ENCODE measurements at places on chromosomes 7 and 10. TPM values are rescaled to one million over a fixed set of nuclear protein-coding genes. Genes with fewer than 3 reads are reported as not detected.

DNA sequence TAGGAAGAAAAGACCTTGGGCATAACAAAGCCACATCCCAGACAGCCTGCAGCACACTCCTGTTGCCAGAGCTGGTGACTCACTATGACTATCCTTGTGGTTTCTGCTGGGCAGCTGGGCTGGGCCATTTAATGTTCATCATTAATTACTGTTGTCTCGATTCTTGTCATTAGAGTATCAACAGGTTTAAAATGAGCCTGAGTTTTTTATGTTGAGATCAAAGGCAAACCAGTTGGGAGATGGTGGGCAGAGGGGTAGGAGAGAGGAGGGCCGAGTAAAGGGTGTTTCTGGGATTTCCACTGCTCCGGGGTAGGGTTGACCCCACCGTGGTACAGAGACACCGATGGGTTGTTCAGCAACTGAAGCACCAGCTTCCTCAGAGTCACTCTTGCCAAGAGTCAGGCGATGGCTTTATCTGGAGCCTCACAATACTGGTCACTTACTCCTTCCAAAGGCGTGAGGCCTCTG lies 128.7 kb upstream of the LYZL1 start:
- no peak for DNase-seq

DNA sequence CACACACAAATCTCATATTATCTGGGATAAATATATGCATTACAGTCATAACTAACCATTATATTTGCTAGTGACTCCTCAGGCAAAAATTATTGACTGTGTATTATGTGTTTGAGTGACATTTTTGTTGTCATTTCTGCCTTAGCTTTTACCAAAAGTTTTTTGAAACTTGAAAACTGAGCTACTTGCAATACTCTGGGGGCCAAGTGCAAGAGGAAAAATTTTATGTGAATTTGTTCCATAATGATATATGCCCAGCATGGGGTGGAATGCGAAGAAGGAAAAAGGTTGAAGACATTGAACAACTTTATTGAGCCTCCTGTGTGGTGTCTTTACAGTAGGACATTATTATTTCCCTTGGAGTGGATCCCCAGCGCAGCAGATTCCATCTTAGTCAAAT lies 176.8 kb upstream of the FERD3L start:
- DNase-seq: no peak

Gene ZNF107
- 10.2 TPM for total RNA-seq

DNA sequence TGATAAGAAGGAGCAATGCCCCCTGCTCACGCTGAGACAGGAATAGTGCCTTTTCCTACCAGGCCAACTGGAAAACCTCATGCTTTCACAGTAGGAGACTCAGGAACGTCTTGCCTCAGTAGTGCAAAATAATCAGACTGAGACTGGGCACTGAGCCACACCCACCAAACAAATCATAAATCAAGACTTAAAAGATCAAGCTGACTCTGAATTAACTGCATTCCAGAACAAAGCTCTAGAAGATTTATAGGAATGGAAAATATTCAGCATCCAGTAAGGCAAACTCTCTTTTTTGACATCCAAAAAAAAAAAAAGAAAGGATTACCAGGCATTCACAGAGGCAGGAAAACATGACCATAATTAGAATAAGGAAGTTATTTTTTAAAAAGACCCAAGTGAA lies 30.5 kb upstream of the SLC18A3 start:
- DNase-seq: no peak

Gene C10orf67
- 0.42 TPM for total RNA-seq

GRCh38 chr10:77771851-77772250 lies 134.2 kb upstream of the KCNMA1 start:
- no peak for DNase-seq

DNA sequence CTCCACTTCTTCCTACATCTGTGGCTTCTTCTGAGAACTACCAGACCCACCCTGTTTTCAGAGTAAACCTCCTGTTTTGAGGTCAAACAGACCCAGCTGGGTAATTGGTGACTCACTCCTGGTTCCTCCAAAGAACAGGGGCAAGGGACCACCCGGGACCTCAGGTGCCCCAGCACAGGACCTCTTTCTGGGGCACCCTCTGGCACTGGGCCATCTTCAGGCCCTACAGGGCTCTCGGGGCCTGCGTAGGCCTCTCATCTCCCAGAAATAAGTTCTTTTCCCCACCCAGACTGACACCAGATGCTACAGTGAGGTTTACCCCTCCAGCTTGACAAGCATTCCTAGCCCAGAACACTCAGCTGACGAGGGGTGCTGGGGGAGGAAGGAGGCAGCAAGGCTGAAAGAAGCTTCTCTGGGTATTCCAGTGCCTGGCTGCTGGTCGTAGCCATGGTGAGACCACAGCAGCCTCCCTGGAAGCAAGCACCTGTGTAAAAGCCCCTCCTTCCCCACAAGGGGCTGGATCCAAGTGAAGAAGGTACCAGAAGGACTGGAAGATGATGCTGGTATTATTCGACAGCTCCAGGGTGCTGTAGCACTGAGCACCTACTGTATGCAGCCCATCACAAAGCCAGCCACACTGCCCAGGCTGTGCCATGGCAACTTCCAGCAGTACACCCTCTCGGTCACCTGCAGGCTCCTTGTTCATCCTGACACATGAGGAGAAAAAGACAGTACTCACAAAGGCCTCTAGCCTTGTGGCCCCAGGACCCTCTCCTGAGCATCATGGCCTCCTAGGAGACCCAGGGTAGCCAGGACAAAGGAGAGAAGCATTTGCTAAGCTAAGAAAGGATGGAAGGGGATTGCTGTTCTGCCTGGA lies 47.4 kb downstream of the ALOX5 start:
- DNase-seq: peak; percentile 35

DNA sequence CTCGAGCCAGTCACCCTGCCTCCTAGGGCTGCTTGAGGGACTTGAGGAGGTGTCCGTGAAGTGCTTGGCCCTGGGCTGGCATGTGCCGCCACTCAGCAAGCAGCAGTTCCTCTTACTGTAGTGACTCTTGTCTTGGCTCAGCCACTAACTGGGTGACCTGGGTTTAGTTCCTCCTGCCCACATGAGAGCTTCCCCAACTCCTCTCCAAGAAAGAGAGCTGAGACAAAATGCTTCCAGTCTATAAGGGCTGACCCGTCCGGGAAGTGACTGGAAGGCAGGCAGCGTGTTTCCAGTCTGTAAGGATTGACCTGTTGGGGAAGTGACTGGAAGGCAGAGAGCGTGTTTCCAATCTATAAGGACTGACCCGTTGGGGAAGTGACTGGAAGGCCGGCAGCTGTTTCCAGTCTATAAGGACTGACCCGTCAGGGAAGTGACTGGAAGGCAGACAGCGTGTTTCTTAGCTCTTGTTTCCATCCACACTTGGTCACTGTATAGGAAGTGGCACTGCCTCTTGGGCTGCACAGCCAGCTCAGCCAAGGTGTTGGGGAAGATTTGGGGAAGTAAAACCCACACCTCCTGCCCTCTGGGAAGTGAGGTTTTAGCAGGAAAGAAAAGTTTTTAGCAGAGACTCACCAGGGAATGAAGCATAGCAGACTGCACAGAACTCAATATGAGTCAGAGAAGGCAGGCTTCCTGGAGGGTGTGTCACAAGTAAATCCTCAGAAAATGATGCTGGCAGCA lies 53.3 kb upstream of the PPIF start:
- DNase-seq: no peak

Gene RPEL1
- total RNA-seq: 0.18 TPM

Gene MMP21
- total RNA-seq: not detected

DNA sequence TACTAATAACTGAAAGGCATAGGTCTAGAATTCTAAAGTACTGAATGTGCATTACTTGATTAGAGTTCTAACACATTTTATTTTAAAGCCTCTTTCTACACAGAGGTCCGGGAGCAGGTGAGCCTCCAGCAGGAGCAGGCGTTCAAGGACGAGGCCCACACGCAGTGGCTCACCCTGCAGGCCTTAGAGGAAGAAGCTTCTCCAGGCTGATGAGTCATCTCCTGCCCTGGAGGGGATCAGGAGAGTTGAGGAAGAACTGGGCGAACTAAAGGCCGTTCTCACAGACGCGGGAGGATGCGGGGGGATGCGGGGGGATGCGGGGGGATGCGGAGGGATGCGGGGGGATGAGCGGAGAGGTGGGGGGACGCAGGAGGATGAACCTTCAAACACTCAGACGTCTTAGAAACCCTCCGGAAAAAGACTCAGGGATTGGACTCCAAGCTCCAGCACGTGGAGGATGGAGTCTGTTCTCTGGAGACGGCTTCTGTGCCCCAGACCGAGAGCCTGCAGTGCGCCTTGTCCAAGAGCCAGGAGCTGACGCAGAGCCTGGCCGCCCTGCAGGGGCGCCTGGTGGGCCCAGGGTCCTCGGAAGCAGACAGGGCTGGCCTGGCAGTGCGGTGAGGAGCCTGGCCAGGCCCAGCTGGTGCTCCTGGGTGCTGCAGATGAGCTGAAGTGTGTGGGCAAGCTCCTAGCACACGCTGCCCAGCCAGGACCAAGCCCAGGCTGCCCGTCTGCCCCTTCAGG lies 433.7 kb upstream of the TPK1 start:
- DNase-seq: no peak

Gene FAM237B
- not detected for total RNA-seq

Gene ASZ1
- not detected for total RNA-seq

- DNase-seq: no peak
Measured at GRCh38 chr7:37541810-37542443, 93.3 kb upstream of the ELMO1 start.

Gene TUBB8
- not detected for total RNA-seq

Gene CDNF
- 2.1 TPM for total RNA-seq

Gene LRIT1
- not detected for total RNA-seq

DNA sequence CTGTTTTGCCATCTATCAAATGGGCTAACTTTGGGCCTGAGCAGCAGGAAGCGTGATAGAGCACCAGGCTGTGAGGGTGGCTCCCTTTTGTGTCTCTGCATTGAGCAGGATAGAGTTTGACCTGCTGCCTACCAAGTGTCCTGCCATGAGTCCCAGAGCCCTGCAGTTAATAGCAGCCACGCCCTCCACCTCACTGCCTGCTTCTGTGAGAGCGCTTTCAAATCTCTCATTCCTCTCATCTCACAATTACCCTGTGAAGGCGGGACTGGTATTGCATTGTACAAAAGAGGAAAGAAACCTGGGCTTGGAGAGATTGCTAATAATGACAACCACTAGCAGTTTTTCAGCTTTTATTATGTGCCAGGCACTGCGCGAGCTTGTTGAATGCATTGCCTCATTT lies 39.9 kb downstream of the UNC5B start:
- DNase-seq: no peak

Gene GAD2
- not detected for total RNA-seq

- DNase-seq: no peak
Measured at GRCh38 chr7:157335991-157336382, 817 bp upstream of the DNAJB6 start.

Gene CACNB2
- not detected for total RNA-seq

Gene TYSND1
- 11.6 TPM for total RNA-seq

Gene TACR2
- 0.11 TPM for total RNA-seq

DNA sequence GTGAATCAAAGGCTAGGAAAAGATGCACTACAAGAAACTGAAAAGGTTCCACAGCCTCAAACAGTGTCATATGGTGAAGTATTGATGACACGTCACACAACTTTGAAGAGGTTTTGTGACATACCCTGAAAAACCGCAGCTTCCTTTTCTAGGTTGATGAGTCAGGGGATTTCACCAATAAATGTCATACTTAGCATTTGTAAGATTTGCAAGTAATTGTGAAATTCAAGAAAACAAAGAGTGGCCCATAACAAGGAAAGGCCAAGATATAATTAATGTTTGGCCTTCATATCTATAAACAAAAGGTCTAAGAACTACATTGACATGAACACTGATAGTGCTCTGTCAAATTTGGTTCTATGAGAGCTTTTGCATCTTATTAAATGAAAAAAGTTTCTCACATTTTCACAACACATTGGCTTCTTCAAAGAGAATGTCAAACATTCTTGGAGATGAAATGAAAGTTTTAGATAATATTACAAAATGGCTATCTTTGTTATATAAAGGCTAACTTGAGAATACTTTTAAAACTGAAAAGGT lies 62.0 kb upstream of the NAMPT start:
- DNase-seq: no peak

Gene UNCX
- total RNA-seq: not detected

- no peak for DNase-seq
Measured at GRCh38 chr10:96509017-96509641, 4.6 kb downstream of the TLL2 start.

DNA sequence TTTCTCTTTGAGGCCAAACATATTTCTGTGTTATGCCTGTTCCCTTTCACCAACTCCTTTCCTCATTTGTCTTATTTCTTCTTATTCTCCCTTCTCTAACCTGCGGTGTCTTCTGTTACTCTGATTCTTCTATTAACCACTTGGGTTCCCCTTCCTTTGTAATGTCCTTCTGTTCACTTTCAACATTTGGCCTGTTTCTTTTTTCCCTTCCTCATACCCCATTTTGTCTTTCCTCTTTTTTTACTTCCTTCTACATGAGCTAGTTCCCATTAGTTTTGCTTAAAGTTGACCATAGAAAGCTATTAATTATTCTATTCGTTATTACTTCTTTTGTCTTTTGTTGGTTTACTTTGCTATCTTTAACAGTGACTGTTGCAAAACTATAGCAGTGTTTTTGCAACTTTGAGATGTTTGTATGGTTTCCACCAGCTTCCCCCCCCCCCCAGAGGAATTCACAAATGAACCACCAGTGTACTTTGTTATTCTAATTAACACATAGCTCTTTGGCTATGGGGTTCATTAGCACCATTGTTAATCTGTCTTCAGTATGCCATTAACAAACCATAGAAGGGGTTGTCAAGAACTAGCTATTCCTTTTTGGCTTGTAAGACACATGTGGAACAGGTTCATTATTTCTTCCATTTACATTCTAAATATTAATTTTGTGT lies 2.9 kb downstream of the LRGUK start:
- no peak for DNase-seq

- no peak for DNase-seq
Measured at GRCh38 chr7:26549281-26549944, 257.8 kb downstream of the SNX10 start.

GRCh38 chr10:72930276-72930675 lies 24.3 kb downstream of the PLA2G12B start:
- no peak for DNase-seq
